ENCODE measurements at places on chromosomes 16 and 17.

DNA sequence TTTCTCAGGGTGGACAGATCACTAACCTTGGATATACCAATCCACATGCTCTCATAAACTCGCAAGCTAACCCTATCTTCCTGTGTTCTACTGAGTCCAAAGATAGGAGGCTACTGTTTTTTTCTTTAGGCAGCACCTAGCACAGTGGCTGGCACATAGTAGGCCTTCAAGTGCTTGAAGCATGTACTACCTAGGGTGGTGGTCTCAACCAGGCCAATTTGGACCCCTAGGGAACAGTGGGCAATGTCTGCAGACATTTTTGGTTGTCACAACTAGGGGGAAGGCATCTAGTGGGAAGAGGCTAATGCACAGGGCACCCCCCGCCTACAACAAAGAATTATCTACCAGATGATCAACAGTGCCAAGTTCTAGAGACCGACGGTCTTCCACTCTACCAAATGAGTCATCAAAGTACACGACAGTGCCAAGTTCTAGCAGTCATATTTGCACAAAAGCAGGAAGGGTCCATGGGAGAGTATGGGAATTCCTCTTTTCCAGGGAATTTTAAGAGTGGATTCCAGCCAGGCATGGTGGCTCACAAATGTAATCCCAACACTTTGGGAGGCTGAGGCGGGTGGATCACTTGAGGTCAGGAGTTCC lies 390.3 kb downstream of the SLC39A11 start:
- no peak for DNase-seq

DNA sequence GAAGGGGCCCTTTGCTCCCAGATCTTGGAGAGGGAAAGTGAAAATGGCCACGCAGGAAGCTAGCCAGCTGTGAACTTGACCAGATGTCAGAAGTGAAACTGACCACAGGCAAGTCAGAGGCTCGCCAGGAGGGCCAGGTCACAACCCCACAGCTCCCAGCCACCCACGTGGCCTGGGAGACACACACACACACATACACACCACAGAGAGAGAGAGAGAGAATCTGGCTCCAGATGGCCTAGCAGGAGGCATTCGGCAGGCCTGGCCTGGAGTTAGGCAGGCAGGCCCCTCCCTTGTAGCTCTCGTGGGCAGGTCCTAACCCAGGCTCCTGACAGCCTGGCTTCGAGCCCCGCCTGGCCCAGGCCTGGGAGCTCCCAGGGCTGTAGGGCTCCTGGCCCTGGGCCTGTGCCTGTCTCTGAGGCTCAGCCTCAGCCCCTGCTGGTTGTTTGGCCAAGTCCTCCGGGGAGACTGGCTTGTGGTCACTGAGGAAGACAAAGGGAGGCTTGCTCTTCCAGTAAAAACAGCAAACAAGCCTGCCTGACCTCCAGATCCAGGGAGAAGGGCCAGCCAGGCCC lies 20.2 kb downstream of the NGFR start:
- peak; percentile 62 for DNase-seq

DNA sequence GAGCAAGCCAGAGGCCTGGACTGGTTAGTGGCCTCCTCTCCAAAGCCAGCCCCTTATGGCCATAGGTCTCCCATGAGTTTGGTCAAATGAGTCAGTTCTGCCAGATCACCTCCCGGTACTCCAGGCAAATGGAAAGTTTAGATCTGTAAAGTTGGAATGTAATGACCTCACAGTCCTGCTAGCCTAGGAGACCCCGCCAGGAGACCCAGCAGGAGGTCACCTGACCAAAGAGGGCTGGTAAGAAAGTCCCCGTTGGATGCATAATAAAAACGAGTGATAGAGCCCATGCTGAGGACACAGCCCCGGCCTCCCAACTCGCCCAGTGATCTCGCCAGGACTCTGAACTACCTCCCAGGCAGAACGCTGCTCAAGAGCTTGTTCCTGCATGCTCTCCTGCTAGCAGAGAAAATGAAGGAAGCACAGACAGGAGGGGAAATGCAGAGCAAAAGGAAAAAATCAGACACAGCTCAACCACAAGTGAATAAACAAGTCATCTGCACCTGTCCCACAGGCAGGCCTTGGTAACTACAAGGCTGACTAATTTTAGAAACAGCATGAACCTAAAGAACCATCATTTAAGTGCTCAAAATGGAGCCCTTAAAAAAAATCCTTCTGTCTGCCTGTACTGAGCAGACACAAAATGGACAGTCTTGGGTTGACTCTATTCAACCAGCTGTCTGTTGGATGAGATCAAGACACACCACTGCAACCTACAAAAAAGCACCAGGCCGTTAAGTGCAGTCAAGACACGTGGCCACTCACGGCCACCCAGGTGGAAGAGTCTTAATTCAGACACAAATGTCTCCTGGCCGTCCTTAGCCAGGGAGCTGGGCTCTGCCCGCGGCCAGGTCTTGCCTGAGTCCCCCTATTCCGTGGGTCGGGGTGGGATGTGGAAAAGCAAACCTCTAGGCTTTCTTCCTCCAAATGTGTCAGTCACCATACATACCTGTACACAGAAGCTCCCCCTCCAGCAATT lies 9.2 kb downstream of the CDIP1 start:
- DNase-seq = no peak

GRCh38 chr17:15377200-15377599 lies 35.8 kb upstream of the TEKT3 start:
- DNase-seq = peak; percentile 42

GRCh38 chr16:12752159-12752558 lies 51.5 kb downstream of the CPPED1 start:
- no peak for DNase-seq

- no peak for DNase-seq
Observed at GRCh38 chr16:82784573-82784968, 157.8 kb downstream of the CDH13 start.

- DNase-seq = no peak
Observed at GRCh38 chr16:61892531-61892930, 143.7 kb downstream of the CDH8 start.

DNA sequence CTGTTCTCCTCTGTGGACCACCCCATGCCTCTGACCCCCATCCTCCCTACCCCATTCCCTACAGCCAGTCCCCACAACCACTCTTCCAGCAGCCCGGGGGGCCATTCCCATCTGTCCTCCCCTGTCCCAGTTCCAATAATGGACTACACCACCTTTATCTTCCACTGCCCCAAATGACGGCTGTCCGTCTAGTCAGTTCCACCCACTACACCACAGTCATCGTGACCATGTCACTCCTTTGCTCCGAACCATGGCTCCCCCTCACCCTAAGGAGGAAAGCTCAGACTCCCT lies 15.3 kb downstream of the PDP2 start:
- DNase-seq = no peak

DNA sequence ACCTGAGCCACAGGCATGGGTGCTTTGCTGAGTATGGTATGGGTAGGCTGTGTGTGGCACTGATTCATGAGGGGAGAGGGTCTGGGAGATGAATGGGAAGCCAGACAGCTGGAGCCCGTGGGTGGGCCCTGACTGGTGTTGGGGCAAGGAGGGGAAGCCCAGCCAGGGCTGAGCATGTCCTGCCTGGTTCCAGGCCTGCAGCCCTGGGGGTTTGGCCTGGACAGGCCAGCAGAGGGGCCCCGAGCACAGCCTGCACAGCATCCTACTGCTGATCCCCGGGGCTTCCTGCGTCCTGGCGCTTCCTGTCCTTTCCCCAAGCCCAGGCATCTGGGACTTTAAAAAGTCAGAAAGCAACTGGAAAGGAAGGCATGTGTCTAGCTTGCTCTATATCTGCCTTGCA lies 4.6 kb upstream of the MVD start:
- DNase-seq = no peak

GRCh38 chr17:39750131-39751015 lies 12.6 kb downstream of the GRB7 start:
- DNase-seq = no peak

DNA sequence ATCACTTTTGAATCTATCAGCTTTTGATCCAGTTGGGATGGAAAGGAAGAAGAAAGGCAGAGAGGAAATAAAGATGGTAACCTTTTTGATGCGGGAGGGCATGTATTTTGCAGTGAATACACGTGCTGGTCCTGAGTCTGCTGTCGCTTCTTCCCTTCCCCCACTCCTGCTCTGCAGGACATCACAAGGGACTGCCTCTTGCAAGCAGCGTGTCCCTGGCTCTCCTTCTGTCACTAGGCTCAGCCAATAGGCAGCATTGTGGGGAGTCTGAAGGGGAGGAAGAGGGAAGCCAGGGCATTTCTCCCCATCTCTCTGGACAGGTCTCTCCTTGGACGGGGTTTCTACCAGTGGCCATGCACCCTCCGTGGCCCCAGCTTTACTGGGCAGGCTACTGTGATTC lies 15.7 kb upstream of the WFDC1 start:
- DNase-seq = no peak

GRCh38 chr17:45815752-45816151 lies 28.9 kb upstream of the SPPL2C start:
- no peak for DNase-seq

DNA sequence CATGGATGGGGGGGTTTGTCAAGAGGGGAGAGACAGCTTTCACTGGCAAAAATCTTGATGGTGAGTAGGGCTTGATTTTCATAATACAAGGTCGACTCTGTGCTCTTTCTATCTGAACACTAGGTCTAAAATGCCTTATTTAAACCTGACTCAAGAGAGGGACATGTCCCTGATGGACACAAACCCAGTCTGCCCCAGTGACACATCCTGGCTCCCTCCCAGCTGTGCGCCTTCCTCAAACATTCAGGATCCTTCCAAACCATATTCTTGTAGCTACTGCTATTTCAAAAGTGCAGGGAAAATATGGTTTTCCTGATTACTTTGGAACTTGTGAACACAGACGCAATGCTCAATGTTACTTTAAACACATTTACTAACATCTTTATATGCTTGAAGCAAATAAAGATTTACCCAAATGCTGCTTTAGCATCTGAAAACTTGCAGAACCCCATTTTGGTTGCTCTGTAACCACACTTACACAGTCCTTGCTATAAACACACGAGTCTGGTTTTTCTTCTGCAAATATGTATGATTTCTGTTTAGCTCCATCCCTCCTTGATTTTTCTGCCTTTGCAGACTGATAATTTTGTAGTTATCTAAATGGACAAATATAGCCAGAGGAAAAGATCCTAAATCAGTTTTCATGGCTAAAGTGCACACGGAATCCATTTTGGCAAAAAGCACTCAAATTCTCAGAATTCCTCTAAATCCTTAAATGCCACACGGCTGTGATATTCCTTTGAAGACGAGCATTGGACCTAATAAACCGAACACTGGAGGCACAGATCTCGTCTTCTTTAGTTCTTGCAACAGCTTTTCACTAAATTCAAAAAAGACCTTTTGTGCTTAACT lies 499.9 kb upstream of the ZFHX3 start:
- DNase-seq = no peak

- DNase-seq = no peak
Observed at GRCh38 chr17:21202512-21202911, 11.4 kb downstream of the TMEM11 start.

DNA sequence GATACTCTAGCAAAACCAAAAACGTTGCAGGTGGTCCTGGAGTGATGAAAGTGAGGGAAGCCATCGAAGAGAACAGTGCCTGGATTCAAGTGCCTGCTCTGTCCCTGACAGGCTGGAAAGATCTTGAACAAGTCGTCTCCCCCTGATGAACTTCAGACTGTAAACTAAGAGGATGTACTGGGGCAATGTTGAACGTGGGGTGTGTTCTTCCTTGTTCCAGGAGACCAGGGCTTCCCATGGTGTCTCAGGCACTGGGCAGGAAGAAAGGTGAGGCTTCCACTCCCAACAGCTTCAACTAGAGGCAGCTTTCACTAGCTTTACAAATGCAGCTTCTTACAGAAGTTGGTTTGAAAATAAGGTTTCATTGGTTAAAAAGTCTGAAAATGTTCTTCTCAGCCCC lies 21.4 kb upstream of the NF1 start:
- DNase-seq = no peak

DNA sequence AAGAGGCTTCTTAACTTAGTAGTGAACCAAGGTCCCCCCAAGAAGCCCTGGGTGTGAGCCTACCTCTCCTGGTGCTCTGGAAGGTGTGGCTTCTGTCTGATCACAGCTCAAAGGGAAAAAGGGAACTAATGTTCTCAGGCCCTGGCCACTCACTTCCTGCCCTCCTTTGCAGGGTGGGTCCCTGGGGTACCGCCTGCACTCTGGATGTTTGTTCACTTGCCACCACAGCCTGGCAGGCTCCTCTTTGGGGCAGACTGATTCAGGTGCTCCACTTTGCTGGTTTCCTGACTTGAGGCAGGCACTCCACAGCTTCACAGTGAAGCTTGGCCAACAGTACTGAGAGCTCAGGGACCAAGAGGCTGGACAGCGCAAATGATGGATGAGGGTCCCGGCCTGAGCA lies 5.9 kb upstream of the MYO15A start:
- DNase-seq = no peak
